ENCODE measurements at places on chromosomes 5 and 9.

DNA sequence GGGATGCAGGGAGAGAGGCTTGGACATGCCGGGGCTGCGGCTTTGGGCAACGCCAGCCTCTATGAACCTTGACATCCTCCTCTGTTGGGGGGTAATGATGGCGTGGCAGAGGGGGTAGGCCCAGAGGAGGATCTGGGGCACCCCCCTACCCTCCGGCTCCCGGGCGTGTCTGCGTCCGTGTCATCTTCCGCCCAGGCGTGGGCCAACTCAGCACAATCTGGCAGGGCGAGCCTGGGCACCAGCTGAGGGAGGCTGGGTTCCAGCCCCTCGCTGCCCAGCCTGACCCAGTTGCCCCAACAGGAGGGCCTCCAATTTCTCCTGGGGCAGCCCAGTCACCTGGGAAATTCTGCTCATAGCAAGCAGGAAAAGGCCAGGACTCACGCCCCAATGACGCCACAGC lies 62.9 kb upstream of the IL17B start:
- DNase-seq: no peak

DNA sequence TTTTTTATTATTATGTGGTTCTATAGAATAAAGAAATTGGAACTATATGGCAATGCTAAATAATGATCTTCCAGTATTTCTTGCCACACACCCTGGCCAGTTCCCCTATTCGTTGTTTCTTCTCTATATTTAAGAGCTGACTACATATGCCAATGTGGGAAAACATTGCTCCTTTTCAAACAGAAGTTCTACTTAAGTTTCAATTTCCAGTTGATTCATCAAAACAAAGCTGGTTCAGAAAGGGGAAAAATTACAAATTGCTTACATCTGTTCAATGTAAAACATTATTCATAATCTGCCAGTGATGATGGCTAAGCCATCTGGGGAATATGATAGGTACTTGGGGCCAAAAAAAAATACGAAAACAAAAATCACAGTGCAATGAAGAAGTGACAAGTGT lies 76.9 kb downstream of the ST8SIA4 start:
- no peak for DNase-seq

DNA sequence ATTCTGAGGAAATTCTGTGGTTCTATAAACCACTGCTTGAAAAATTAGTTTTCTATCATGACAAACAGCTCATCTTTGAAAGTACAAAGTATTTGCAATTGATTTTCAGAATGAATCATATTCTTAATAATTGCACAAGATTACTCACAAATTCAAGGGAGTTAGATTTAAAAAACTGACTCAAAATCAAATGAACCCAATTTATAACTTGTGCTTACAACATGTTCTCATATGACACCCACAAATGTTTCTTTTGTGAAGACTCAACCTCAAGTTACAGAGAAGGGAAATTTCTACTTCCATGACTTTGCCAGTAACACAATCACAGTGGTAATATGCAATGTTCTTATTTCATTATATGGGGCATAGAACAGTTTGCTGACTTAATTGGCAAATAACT lies 272.0 kb upstream of the ACTBL2 start:
- DNase-seq: no peak

GRCh38 chr5:39186289-39186688 lies 33.1 kb downstream of the FYB1 start:
- DNase-seq: no peak

DNA sequence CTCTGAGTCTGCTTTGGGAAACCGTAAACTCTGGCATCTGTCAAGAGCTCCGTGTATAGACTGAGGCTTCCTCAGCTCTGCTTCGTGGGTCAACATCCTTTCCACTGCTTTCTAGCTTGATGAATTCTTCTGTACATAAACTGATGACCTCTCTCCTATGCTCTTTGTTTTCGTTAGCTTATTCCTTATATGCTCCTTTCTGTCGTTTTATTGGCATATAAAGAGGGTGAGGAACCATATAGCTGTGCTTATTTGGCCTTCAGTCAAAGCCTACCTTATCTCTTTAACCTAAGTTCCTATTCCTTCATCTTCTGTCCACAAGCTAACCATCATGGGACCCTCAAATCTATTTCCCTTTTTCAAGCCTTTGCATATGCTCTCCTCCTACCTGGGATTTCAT lies 39.4 kb upstream of the CARTPT start:
- no peak for DNase-seq

- no peak for DNase-seq
Measured at GRCh38 chr5:159426694-159427093, 96.4 kb upstream of the IL12B start.

- DNase-seq: no peak
Measured at GRCh38 chr5:9834871-9835770, 205.0 kb upstream of the TAS2R1 start.

- DNase-seq: no peak
Measured at GRCh38 chr9:13863112-13863511, 450.8 kb downstream of the NFIB start.

DNA sequence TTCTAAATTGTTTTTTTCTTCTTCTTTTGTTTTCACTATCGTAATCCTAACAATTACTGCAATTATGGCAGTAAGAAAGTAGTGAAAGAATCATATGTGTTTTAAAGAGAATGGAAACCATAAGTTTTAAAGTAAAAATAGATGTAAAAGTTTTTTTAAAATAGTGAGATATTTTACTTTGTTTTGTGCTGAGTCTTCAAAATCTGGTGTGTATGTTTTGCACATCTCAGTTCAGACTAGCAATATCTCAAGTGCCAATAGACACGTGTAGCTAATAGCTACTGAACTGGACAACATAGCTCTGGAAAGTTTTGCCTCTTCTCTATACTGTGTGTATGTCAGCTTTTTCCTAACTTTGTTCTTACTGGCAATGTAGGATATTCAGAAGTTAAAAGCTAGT lies 45.0 kb downstream of the CDH6 start:
- no peak for DNase-seq

GRCh38 chr5:9282211-9282610 lies 263.7 kb downstream of the SEMA5A start:
- no peak for DNase-seq

All from NCI-H1417 treated with DMSO at 0.1 percent for 48 hours (cell line).